ENCODE measurements at places on chromosomes 7 and 10. TPM values are rescaled to one million over a fixed set of nuclear protein-coding genes. Genes with fewer than 3 reads are reported as not detected.

DNA sequence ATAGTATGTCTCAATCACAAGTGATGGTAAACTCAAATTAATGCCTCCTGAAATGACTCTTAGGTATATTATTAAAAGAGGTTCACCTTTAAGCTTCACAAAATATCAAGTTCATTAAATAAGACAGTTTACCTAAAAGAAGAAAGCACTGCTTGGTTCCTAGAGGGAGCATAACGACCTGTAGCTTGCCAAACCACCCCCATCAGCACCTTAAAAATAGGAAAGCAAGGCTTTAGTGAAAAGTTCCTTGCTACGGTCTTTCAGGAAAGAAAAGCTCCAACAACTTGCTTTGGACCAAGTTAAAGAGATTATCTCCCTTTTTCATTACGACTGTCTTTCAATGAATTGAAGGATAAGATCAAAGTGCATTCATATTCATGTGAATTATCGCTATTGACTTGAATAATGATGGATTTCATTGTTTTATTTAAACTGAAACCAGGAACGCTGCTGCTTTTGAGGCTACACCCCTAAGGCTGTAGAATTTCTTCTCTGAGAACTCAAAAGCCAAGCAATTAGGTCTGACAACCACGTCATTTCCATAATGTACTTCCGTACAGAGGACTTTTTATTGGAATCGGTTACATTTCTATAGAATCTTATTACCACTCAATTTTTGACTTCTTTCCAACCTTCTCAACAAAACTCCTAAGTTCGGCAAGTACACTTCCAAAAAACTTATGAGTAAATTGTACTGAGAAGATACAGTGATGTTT lies 7.0 kb upstream of the SPAG6 start:
- no peak for DNase-seq

DNA sequence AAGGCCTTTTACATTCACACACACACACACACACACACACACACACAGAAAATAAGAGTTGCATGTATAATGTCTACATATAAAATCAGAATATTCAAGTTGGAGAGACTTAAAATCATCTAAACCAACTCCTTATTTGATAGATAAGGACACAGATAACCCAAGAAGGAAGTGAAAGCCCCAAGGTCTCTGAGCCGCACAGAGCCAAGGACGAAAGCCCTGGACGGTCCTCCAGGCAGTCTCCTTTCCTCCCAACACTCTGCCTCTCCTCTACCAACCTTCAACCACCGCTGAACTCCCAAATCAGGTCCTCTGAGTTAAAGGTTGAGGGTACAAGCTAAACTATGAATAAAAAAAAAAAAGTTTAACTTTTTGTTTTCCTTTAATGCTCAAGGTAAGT lies 28.2 kb downstream of the UBE2H start:
- no peak for DNase-seq

DNA sequence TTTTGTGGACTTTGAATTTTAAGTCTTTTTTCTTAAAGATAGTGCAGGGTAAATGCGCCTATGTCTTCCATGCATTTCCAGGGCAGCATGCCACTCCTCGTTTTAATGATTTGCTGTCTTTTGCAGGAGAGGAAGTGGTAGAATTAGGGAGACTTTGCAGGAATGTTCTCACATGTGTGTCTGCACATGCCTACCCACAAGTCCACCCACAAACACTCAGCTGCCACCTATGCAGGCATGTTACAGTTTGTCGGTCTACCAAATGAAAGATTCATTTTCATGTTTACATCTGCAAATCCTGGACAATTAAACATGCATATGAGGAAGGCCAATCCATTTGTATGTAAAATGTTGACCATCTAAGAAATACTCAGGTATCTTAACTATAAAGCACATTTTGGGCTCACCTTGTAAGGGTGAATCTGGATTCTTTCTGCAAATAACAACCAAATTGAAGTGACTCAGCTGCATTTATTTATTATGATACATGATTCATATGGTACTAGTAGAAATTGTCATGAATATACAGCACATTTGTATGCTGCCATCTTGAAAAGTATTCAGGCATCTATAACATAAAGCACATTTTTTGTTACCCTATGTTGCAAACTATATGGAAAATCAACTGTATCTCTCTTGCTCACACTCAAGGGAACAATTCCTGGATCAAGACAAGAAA lies 4.7 kb upstream of the TEX36 start:
- no peak for DNase-seq

DNA sequence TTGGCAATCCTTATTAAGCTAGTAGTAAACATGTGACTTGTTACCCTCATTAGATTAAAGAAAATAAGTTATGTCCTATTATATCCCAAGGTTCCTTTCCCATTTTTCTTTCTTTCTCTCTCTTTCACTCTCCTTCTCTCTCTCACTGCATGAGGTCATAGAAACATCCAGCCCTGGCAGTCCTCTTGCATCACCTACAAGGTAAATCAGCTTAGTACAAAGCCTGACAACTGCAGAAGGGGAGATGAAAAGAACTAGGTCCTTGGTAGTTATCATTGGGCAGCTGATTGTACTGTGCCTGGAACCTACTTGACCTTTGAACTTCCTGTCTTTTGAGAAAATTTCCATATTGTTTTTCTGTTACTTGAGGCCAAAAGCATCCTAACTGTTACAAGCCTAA lies 307.9 kb upstream of the SP8 start:
- DNase-seq, result no peak

GRCh38 chr10:62112300-62112699 lies 156.3 kb downstream of the RTKN2 start:
- DNase-seq, result no peak

- DNase-seq, result no peak
Observed at GRCh38 chr7:93948106-93948505, 26.6 kb downstream of the GNG11 start.

DNA sequence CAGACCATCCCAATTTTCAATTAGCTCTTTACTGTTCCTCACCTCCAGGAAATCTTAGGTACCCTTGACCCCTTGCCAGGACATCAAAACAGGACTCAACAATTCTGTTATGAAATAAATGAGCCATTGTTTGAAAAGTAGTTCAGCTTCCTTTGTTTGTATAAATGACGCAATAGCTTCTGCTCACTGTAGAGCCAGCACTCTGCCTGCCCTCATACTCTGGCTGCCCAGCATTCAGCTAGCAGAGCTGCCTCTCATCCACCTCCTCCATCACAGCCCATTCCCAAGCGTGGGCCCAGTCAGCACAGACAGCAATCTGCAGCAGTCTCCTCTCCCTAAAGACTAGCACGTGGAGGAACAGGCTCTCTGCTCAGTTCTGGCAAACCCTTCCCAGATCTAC lies 478.6 kb downstream of the GRID1 start:
- no peak for DNase-seq

HK1 gene
- 153 TPM for total RNA-seq

UNCX gene
- not detected for total RNA-seq

DMBT1 gene
- not detected for total RNA-seq

ASB10 gene
- not detected for total RNA-seq

LRRC17 gene
- not detected for total RNA-seq

GSTO1 gene
- 122 TPM for total RNA-seq
